Esophagus squamous epithelium (tissue), 5 donors: ENCODE measurements at places on chromosomes 16 and 17.

DNA sequence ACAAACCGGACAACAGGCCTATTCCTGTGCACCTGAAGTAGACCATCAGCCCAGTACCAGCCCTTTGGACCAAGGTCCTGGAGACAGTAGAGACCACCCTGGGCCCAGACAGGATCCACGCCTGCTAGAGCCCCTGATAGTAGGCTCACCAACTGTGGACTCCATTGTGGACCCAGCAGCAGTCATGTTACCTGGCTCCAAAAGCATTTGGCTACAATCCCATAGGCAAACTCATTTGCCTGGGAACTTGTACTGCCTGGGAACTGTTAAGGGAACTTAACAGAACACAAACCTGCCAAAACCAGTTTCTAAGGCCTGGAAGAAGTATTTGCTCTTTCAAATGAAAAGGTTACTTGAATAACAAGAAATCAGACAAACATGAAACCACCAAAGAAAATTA lies 10.0 kb upstream of the ACSM1 start:
- no peak for DNase-seq

GRCh38 chr16:14092561-14092960 lies 21.4 kb downstream of the MRTFB start:
- no peak for DNase-seq

DNA sequence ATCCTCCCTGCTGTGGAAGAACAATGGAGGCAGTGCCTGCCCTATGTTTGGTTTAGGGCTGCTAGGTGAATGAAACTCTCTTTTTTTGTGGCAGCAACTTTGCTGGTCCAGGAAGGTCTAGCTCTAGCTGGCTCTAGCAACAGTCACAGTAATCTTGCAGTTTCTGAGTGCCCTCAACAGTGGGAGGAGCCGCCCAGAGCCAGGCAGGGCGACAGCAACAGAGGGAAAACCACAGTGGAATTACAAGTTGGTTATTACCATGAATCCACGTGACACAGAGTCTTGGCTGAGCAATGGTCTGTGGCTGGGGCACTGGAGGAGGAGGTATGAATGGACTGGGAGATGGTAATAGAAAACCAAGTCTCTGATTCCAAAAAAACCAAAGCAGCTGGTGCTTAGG lies 10.3 kb downstream of the HSPB9 start:
- DNase-seq, result no peak

DNA sequence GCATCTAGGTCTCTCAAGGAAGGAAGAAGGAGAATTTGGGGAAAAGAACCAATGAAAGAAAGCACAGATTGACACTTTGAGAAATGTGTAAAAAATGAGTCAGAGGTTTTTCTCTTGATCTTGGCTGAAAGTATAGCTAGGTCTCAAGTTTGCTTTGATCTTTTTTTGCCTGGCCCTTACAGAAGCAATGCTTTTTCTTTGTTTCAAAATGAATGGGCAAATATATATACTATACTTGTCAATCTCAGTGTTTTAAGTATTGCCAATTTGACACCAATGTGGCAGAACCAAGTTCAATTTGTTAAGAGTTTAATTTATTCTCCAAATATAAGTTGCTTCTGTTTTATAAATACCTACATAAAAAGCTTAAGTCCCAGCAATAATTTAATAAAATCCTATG lies 119.6 kb downstream of the PPM1E start:
- no peak for DNase-seq

- no peak for DNase-seq
Observed at GRCh38 chr17:61594294-61594825, 3.3 kb upstream of the NACA2 start.
